Glutamatergic neuron (in vitro differentiated cells): ENCODE measurements at places on chromosomes 16 and 17. TPM values are rescaled to one million over a fixed set of nuclear protein-coding genes. Genes with fewer than 3 reads are reported as not detected.

DNA sequence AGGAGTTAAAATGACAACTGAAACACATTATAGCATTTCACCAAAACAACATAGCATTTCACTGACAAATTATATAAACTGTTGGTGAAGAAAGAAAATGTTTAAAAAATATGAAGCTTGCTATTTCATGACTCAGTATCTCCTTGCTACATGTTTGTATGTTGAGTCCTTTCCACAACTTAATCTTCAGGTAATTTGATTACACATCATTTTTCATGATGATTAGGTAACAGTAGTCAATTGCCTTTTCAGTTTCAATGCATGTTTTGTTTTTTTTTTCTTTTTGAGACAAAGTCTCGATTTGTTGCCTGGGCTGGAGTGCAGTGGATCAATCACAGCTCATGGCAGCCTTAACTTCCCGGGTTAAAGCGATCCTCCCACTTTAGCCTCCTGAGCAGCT, 177.8 kb upstream of the PMFBP1 start:
- H3K27me3 ChIP-seq: peaks cover 3% of the 10 kb centered on the region
- H3K36me3 ChIP-seq: no peaks in the 10 kb centered on the region
- no peak overlapping the region for H3K27ac ChIP-seq
- H3K4me3 ChIP-seq: no peak overlapping the region
- DNase-seq: no peak

The BICDL2 gene
- total RNA-seq: not detected

GRCh38 chr17:64056269-64057005, 36.0 kb upstream of the ICAM2 start:
- no peak for DNase-seq
- no peak overlapping the region for H3K27ac ChIP-seq
- peaks cover 3% of the 10 kb centered on the region for H3K4me1 ChIP-seq
- no peaks in the 10 kb centered on the region for H3K36me3 ChIP-seq

- peaks cover 4% of the 10 kb centered on the region for H3K36me3 ChIP-seq
- no peak overlapping the region for H3K27ac ChIP-seq
- H3K4me1 ChIP-seq: peaks cover 12% of the 10 kb centered on the region
- peaks cover 6% of the 10 kb centered on the region for H3K27me3 ChIP-seq
- H3K4me3 ChIP-seq: peak overlapping the region; percentile 73
Observed at GRCh38 chr16:3612510-3613466, 1.4 kb upstream of the SLX4 start.

DNA sequence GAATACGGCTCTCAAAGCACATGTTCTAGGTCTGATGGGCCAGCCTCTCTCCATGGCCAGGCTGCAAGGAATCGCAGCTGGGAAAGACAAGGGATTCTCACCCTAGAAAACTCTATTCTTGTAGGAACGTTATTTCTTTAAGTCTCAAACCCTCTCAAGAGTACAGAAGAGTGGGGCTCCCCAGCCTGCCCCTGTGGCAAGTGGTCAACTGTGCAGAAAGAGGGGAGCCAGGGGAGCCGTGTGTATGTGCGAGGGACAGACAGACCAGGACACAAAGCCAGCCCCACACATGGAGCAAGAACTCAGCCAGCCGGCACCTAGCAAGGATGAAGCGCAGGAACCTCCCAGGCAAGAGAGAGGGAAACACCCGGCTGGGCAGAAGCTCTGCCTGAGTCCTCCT, 16.4 kb downstream of the KIFC3 start:
- H3K4me1 ChIP-seq: no peaks in the 10 kb centered on the region
- no peaks in the 10 kb centered on the region for H3K36me3 ChIP-seq
- no peak overlapping the region for H3K4me3 ChIP-seq
- no peak for DNase-seq
- H3K27me3 ChIP-seq: peaks cover 5% of the 10 kb centered on the region
- H3K27ac ChIP-seq: no peak overlapping the region

The ZNF500 gene
- total RNA-seq: 19.8 TPM

- H3K27me3 ChIP-seq: no peaks in the 10 kb centered on the region
- no peak overlapping the region for H3K27ac ChIP-seq
- no peak overlapping the region for H3K4me3 ChIP-seq
Observed at GRCh38 chr17:12618557-12618956, 47.1 kb upstream of the MYOCD start.

GRCh38 chr16:2155977-2156848, 631 bp downstream of the TRAF7 start:
- peak overlapping the region; percentile 95 for H3K4me3 ChIP-seq
- H3K36me3 ChIP-seq: no peaks in the 10 kb centered on the region
- H3K4me1 ChIP-seq: peaks cover 20% of the 10 kb centered on the region
- DNase-seq: no peak

DNA sequence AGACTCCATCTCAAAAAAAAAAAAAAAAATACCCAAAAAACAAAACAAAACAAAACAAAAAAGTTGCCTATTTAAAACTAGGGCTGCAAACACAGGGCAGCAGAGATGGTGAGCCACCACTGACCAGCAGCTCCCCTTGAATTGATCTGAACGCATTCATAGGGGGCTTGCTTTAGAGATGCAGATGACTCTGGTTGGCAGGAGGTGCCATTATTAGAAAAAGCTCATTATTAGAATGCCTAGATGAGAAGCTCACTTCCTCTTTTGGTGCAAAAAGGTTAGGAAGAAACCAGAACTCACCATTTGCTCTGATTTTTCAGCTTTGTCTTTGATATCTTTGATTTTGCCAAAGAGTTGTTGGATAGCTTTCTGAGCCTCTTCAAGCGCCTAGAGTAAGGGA, 53.1 kb downstream of the VPS53 start:
- DNase-seq: no peak
- H3K4me1 ChIP-seq: no peaks in the 10 kb centered on the region
- H3K36me3 ChIP-seq: peaks cover 14% of the 10 kb centered on the region
- peaks cover 2% of the 10 kb centered on the region for H3K27me3 ChIP-seq
- H3K4me3 ChIP-seq: no peak overlapping the region

- DNase-seq: no peak
- H3K27ac ChIP-seq: no peak overlapping the region
- peaks cover 4% of the 10 kb centered on the region for H3K36me3 ChIP-seq
- H3K4me3 ChIP-seq: no peak overlapping the region
- peaks cover 2% of the 10 kb centered on the region for H3K27me3 ChIP-seq
Observed at GRCh38 chr17:14340857-14341754, 40.2 kb downstream of the HS3ST3B1 start.

- no peak for DNase-seq
- no peaks in the 10 kb centered on the region for H3K36me3 ChIP-seq
- H3K4me3 ChIP-seq: no peak overlapping the region
- H3K27me3 ChIP-seq: no peaks in the 10 kb centered on the region
Observed at GRCh38 chr16:24984903-24985675, 30.1 kb downstream of the ARHGAP17 start.

GRCh38 chr17:55121268-55121667, 143.5 kb upstream of the HLF start:
- no peak overlapping the region for H3K4me3 ChIP-seq
- no peaks in the 10 kb centered on the region for H3K36me3 ChIP-seq
- DNase-seq: no peak
- H3K27ac ChIP-seq: no peak overlapping the region

DNA sequence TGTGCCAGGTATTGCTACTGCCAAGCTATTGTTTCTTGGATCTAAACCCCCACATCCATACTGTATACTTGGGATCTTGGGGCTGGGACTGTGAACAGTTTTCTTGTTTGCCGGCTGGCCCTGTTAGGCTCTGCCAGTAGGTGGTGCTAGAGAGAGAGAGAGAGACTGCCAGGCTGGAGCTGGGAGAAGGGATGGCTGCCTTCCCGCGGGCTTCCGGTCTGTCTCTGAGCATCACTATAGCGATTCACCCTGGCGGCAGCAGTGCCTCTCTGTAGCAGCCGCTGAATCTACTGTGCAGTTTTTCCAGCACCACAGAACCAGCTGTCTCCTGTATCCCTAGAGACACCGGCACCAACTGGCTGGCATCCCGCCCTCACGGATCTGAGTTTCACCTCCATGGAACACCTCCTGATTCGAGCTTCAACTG, 201.2 kb downstream of the UTP18 start:
- no peak overlapping the region for H3K27ac ChIP-seq
- DNase-seq: peak; percentile 72
- no peak overlapping the region for H3K4me3 ChIP-seq
- H3K4me1 ChIP-seq: no peaks in the 10 kb centered on the region
- H3K27me3 ChIP-seq: no peaks in the 10 kb centered on the region

DNA sequence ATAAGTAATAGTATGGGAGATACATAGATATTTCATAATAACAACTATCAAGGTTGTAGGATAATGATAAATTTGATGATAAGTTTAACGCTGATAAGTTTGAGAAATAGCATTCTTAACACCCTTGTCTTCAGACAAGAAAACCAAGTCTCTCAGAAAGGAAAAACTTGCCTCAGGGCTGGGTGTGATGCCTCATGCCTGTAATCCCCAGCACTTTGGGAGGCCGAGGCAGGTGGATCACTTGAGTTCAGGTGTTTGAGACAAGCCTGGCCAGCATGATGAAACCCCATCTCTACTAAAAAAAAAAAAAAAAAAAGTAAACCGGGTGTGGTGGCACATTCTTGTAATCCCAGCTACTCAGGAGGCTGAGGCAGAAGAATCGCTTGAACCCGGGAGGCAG, 90.7 kb downstream of the SHISA9 start:
- no peak for DNase-seq
- peaks cover 1% of the 10 kb centered on the region for H3K27me3 ChIP-seq
- no peaks in the 10 kb centered on the region for H3K4me1 ChIP-seq
- H3K36me3 ChIP-seq: no peaks in the 10 kb centered on the region
- H3K4me3 ChIP-seq: no peak overlapping the region

- no peak overlapping the region for H3K27ac ChIP-seq
- H3K27me3 ChIP-seq: peaks cover 8% of the 10 kb centered on the region
- no peak overlapping the region for H3K4me3 ChIP-seq
- no peaks in the 10 kb centered on the region for H3K4me1 ChIP-seq
- H3K36me3 ChIP-seq: peaks cover 24% of the 10 kb centered on the region
Observed at GRCh38 chr17:32174889-32175288, 32.6 kb downstream of the RHOT1 start.

GRCh38 chr17:39678340-39679116, 9.3 kb downstream of the PGAP3 start:
- no peaks in the 10 kb centered on the region for H3K4me1 ChIP-seq
- H3K36me3 ChIP-seq: no peaks in the 10 kb centered on the region
- no peak overlapping the region for H3K4me3 ChIP-seq
- H3K27ac ChIP-seq: no peak overlapping the region
- no peak for DNase-seq
- peaks cover 3% of the 10 kb centered on the region for H3K27me3 ChIP-seq

- no peaks in the 10 kb centered on the region for H3K4me1 ChIP-seq
- no peaks in the 10 kb centered on the region for H3K27me3 ChIP-seq
- H3K27ac ChIP-seq: no peak overlapping the region
- no peaks in the 10 kb centered on the region for H3K36me3 ChIP-seq
Observed at GRCh38 chr16:73308771-73309170, 260.8 kb upstream of the ZFHX3 start.

The ACSM2A gene
- total RNA-seq: not detected

DNA sequence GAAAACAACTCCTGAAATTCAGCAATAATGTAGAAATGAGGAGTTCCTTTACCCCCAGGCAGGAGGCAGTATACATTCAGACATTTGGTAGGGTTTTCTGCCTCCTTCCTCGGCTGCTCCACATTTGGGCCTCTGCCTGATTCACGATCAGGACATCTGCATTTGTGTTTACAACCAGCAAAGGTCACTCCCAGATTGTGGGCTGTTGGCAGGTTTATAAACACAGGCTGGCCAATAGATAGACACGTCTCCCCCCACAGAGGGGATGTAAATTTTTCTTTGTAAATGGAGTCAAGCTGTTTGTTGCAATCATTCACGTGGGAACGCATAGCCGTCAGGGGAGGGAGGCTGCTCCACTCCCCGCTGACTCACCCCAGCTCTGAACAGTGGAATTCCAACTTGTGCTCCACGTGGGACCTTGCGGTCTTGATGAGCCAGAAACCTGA, 252.1 kb upstream of the N4BP1 start:
- H3K4me1 ChIP-seq: no peaks in the 10 kb centered on the region
- H3K4me3 ChIP-seq: no peak overlapping the region
- H3K27ac ChIP-seq: no peak overlapping the region
- no peak for DNase-seq

GRCh38 chr17:73710095-73710592, 65.9 kb upstream of the SDK2 start:
- H3K4me3 ChIP-seq: no peak overlapping the region
- H3K27me3 ChIP-seq: peaks cover 9% of the 10 kb centered on the region
- H3K4me1 ChIP-seq: peaks cover 26% of the 10 kb centered on the region
- H3K36me3 ChIP-seq: peaks cover 7% of the 10 kb centered on the region
- DNase-seq: peak; percentile 62

The ZNF19 gene
- 9.3 TPM for total RNA-seq

The OMG gene
- total RNA-seq: not detected

The MYH2 gene
- total RNA-seq: not detected

The P2RX5 gene
- total RNA-seq: 6.6 TPM

- peaks cover 10% of the 10 kb centered on the region for H3K36me3 ChIP-seq
- H3K27ac ChIP-seq: no peak overlapping the region
- no peaks in the 10 kb centered on the region for H3K4me1 ChIP-seq
- no peaks in the 10 kb centered on the region for H3K27me3 ChIP-seq
- H3K4me3 ChIP-seq: no peak overlapping the region
Observed at GRCh38 chr17:13736916-13737315, 135.2 kb upstream of the HS3ST3A1 start.

The ST6GALNAC2 gene
- 0.32 TPM for total RNA-seq

GRCh38 chr17:42005166-42005565, 12.1 kb downstream of the DNAJC7 start:
- H3K27ac ChIP-seq: no peak overlapping the region
- H3K36me3 ChIP-seq: no peaks in the 10 kb centered on the region
- H3K27me3 ChIP-seq: peaks cover 2% of the 10 kb centered on the region
- H3K4me3 ChIP-seq: no peak overlapping the region

The C16orf89 gene
- total RNA-seq: not detected

GRCh38 chr17:67421869-67422273, 44.8 kb downstream of the PITPNC1 start:
- peaks cover 6% of the 10 kb centered on the region for H3K27me3 ChIP-seq
- no peak for DNase-seq
- H3K27ac ChIP-seq: no peak overlapping the region
- peaks cover 5% of the 10 kb centered on the region for H3K36me3 ChIP-seq

GRCh38 chr17:80064696-80065095, 28.3 kb downstream of the CCDC40 start:
- no peak overlapping the region for H3K4me3 ChIP-seq
- H3K27ac ChIP-seq: no peak overlapping the region
- no peaks in the 10 kb centered on the region for H3K27me3 ChIP-seq
- no peaks in the 10 kb centered on the region for H3K4me1 ChIP-seq
- no peaks in the 10 kb centered on the region for H3K36me3 ChIP-seq

- peaks cover 2% of the 10 kb centered on the region for H3K27me3 ChIP-seq
- no peak overlapping the region for H3K4me3 ChIP-seq
- no peaks in the 10 kb centered on the region for H3K36me3 ChIP-seq
- H3K4me1 ChIP-seq: peaks cover 4% of the 10 kb centered on the region
Observed at GRCh38 chr16:12417030-12417814, 386.5 kb downstream of the CPPED1 start.

DNA sequence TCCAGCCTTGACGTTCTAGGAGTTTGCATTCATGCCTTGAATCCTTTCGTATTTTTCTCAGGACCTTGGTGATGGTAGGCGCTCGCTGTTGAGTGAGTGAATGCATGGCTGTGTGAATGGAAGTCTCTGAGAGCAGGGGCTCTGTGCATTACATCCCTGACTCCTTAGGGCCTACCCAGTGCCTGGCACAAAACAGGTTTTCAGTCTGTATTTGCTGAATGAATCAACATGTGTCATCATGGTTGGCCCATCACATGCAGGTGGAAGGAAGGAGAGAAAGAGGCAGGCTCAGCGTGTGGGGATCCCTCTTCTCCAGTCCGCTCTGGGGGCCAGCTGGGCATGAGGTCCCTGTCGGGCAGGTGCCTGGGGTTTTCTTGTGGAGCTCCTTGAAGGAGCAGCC, 8.7 kb downstream of the RAP1GAP2 start:
- H3K27ac ChIP-seq: no peak overlapping the region
- peaks cover 29% of the 10 kb centered on the region for H3K4me1 ChIP-seq
- peaks cover 23% of the 10 kb centered on the region for H3K27me3 ChIP-seq
- no peak overlapping the region for H3K4me3 ChIP-seq
- no peak for DNase-seq
- no peaks in the 10 kb centered on the region for H3K36me3 ChIP-seq

The CORO1A gene
- 75.2 TPM for total RNA-seq

The PERCC1 gene
- not detected for total RNA-seq
